ENCODE measurements at places on chromosomes 2 and 18. TPM values are rescaled to one million over a fixed set of nuclear protein-coding genes. Genes with fewer than 3 reads are reported as not detected.

Gene MYO7B
- total RNA-seq: 0.21 TPM

Gene UPP2
- total RNA-seq: not detected

Gene EML6
- total RNA-seq: 1.2 TPM

Gene REG1B
- not detected for total RNA-seq

Gene CYP27A1
- total RNA-seq: 0.14 TPM

Gene STK36
- 13.5 TPM for total RNA-seq

Gene IL36G
- total RNA-seq: 0.10 TPM

Gene FKBP7
- total RNA-seq: 14.2 TPM

Gene SLC11A1
- 0.24 TPM for total RNA-seq

Gene GALR1
- total RNA-seq: not detected
